Esophagus mucosa (tissue), 1 donor: ENCODE measurements at places on chromosomes 2 and 18.
A peak's percentile ranks its signal among the peaks of the same experiment; 100 is the strongest.

GRCh38 chr2:239154971-239155805, 245.6 kb downstream of the HDAC4 start:
- ATAC-seq: no peak

DNA sequence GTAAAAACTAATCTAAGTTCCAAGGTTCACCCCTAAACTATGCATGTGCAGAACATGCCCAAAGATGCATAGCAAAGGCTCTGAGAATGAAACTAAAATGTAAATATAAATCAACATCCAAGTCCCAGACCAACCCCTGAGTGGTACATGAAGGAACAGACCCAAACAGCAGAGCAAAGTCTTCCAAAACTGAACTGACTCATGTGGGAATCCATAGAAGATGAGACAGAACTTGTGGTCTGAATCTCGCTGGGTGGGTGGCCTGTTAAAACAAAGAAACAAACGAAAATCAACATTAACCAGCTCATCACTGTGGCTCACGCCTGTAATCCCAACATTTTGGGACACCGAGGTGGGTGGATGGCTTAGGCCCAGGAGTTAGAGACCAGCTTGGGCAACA, 29.5 kb upstream of the ATRAID start:
- ATAC-seq: no peak

DNA sequence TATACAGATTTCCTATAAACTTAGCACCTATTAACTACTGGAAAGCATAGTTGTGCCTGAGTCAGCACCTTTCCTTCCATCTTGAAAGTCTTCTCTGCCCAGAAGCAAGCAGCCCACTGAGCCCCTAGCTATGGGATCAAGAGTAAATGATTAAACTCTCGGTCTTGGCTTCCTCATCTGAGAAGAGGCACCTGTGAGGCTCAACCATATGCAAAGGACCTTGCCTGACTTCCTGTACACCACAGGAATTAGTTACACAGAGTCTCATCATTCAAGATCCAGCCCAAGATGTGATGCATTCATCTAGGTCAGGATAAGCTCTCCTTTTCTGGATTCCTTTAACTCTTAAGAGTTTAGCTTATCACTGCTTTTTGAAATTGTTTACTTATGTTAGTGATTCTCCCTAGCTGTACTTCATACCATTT, 96.0 kb downstream of the CDH2 start:
- ATAC-seq: no peak

- peak; percentile 57 for ATAC-seq
These were observed 42.1 kb upstream of the LAPTM4A start for GRCh38 chr2:20093263-20094141.

- ATAC-seq: peak; percentile 98
These were observed 56.9 kb upstream of the CCDC141 start for GRCh38 chr2:179106676-179107428.

DNA sequence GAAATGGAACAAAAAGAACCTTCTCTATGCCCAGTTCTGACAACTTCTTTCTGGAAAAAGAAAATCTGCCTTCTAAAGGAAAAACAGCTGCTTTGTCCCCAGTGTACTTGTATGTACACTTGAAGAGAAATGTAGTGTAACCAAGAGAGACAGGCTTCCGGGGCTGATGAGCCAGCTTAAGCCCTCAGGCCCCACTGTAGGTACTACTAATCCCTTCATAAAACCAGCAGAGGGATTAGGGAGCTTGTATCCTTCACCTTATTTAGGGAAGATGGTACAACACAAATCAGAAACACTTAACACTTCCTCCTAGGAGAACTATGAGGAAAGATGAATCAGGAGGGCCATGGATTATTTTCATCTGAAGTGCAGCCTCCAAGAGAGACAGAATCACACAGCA, 18.8 kb upstream of the SUCLG1 start:
- peak; percentile 96 for ATAC-seq

DNA sequence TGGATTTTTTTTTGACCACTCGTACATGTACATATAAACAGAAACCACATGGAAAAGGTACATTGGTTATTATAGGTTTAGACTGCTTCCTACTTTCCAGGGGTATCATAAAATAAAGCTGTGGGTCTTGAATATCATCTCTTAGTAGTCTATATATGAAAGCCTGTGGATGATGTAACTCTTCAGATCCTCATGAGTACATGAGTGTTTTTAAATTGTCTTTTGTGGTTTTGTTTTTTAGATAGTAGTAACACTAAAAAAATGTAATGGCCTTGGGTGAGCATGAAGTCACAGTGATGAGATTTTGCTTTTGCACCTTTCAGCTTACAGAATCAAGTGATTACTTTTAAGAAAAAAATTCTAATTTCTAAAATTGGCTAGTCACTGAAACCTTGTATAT, 80.2 kb downstream of the RAB3GAP1 start:
- ATAC-seq: no peak

DNA sequence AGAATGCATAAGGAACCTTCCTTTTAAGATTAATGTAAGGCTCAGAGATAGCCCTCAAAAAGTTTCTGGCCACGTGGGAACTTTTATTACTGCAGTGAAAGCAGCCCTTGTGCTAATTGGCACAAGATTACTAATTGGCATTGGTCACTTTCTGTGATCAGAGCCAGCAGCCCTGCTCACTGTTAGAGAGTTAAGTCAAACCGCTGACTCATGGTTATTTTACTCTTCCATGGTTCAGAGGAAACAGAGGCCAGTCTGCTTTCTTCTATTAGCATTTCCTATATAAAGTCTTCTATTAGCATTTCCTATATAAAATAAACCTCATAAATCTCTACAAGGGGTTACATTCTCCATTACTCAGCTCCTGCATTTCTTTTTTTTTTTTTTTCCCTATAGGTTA, 1.5 kb upstream of the SLC35G4 start:
- no peak for ATAC-seq

DNA sequence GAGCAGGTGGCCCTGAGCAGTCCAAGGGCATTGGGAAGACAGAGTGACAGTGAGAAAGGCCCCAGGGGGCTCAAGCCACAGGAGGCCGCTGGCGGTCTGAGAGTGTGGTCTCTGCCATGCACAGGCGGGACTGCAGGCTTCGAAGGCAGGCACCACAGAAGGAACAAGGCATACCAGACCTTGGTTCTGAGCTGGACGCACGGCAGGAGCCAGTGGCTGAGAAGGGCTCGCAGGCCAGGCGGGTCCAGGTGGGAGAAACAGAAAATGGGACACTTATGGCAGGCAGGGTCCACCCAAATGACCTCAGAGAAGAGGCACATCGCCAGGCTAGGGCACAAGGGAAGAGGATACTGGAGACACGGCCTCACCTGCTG, 14.9 kb downstream of the HJURP start:
- ATAC-seq: peak; percentile 23

GRCh38 chr18:39693359-39693758, 2127.8 kb upstream of the CELF4 start:
- no peak for ATAC-seq

GRCh38 chr2:31238906-31239592, 5.1 kb downstream of the EHD3 start:
- no peak for ATAC-seq

- peak; percentile 35 for ATAC-seq
These were observed 2.0 kb upstream of the UPP2 start for GRCh38 chr2:158099716-158100115.

DNA sequence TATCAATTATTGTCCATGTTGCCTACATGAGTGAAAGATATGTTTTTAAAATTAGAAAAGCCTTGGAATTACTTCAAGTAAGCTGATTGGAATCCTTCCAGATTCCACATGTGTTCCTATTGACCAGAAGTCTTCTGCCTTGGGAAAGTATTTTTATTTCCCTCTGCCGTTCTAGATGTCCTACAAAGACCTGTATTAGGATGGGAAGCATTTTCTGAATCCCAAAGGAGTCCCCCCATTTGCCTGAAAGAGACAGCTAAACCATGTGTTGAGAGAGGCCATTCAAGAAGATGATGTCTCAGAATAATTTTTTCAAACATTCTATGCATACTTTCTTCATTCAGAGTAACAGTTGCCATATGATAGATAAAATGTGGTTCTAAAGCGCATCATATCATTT, 19.0 kb upstream of the MYO1B start:
- no peak for ATAC-seq

DNA sequence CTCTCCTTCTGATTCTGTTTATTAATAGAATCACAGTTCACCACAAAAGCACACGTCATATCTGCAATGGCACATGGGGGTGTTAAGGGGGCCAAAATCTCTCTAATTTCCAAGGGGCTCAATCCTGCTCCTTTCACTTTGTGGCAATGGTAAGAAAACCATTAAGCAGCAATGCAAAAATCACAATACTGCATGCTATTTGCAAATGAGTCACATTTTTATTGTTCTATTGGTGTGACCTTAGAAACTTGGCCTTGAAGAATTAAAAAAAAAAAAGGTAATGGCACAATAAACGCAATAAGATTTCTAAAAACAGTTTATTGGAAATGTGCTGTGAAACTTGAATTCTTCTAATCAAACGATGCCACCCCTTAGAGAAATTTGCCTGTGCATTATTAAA, 251.5 kb downstream of the ZNF521 start:
- ATAC-seq: no peak

DNA sequence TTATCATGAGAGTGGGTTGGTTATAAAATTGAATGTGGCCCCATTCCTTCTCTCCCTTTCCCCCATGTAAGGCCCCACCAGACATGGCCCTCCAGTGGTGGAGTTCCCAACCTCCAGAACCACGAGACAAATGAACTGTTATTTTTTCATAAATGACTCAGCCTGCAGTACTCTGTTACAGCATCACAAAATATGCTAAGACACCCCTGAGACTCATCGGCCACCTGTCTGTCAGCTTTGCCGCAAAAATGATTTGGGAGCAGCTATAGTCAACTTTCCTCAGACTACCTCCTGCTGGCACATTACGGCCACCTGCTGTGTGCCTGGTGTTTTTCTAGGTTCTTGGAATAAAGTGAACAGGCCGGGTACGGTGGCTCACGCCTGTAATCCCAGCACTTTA, 21.4 kb upstream of the C1QL2 start:
- no peak for ATAC-seq

GRCh38 chr2:85439025-85439472, 20.5 kb downstream of the SH2D6 start:
- ATAC-seq: no peak

- ATAC-seq: no peak
These were observed 211.7 kb upstream of the RASGRP3 start for GRCh38 chr2:33264766-33265165.

DNA sequence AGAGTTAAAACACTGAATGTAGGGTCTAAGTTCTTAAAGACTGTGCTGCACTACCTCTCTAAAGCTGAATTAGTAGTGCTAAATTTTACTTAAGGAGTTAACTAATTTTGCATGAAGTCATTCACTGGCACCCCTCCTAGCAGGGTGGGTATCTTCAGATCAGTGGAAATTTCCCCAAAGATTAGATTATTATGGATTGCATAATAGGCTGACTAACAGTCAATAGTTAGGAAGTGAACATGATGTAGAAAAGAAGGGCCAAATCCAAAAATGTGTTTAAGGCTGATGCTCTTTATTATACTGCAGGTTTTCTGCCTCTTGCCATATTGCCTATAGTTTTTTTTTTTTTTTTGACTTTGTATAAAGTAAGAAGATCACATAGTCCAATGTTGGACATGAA, 5.2 kb downstream of the ZNF638 start:
- no peak for ATAC-seq

- ATAC-seq: peak; percentile 36
These were observed 32.8 kb downstream of the LPIN2 start for GRCh38 chr18:2979871-2980790.

- no peak for ATAC-seq
These were observed 414.4 kb upstream of the ACVR2A start for GRCh38 chr2:147430408-147430807.

DNA sequence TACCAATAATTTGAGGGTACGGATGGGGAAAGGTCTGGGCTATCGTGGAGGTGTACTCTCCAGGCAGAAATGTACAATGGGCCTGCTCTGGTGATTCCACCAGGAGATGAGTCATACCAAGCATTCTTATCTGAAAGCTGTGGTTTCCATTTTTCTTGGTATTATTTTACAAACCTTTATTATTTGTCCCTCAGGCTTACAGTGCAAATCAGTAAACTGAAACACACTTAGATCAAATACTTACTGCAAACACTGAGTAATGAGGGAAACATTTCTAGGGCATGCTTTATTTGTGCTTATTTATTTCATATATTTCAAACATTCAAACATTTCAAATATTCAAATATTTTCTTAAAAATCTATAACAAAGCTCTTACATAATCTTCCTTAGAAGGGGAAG, 319.8 kb downstream of the RND3 start:
- ATAC-seq: no peak

- ATAC-seq: no peak
These were observed 127.7 kb downstream of the MYCN start for GRCh38 chr2:16067866-16068551.

DNA sequence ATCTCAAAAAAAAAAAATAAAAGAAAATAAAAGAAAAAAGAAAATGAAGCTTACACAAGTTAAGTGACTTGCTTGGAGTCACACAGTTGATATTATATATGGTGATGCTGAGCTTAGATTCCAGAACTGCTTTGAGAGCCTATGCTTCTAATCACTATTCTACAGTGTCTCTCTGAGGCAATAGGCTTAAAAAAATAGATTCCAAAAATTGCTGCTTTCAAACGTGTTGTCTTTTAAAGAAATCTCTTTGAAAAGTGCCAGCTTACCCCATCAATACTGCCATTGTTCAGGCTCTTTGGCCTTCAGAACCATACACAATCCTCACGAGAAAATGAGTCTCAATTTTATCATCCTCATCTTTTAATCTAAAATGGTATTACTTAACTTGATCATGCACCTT, 102.6 kb downstream of the CDK15 start:
- ATAC-seq: no peak

DNA sequence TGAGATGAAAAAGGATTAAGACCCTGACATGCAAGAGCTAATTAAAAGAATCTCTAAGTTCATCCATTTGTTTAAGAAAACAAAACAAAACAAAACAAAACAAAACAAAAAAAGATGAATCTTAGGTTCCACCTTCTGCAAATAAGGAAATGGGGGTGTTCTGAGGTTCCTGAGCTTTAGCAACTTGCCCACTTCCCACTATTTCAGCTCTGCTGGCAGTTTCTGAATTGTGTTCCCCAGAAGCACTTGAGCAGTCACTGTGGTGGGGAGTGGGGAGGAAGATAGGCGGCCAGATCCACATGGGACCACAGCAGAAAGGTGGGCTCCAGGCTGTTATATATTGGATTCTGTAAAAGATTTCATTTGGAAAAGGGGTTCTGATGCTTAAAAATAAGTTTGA, 20.3 kb downstream of the INO80C start:
- ATAC-seq: no peak

GRCh38 chr2:174970092-174970491, 35.1 kb downstream of the CHN1 start:
- ATAC-seq: no peak
